ENCODE measurements at places on chromosomes 13 and 19. TPM values are rescaled to one million over a fixed set of nuclear protein-coding genes. Genes with fewer than 3 reads are reported as not detected.

The FCHO1 gene
- 1.4 TPM for total RNA-seq

The ERICH6B gene
- total RNA-seq: not detected

The ZNF285 gene
- 4.3 TPM for total RNA-seq

The BCAM gene
- 3.2 TPM for total RNA-seq

The WDR87 gene
- not detected for total RNA-seq

The CBLC gene
- total RNA-seq: 0.15 TPM

The TPRX2 gene
- total RNA-seq: not detected

The RABAC1 gene
- total RNA-seq: 70.2 TPM

The CYP4F11 gene
- under 0.01 TPM for total RNA-seq

The RAB8A gene
- total RNA-seq: 143 TPM

The KIR3DL2 gene
- not detected for total RNA-seq

The SMAD9 gene
- 1.1 TPM for total RNA-seq

The KATNAL1 gene
- 17.6 TPM for total RNA-seq

The CEACAM3 gene
- total RNA-seq: not detected

The DCLK1 gene
- 91.6 TPM for total RNA-seq

The NPHS1 gene
- total RNA-seq: not detected

The TMEM86B gene
- total RNA-seq: 1.4 TPM

The ACP7 gene
- total RNA-seq: 6.3 TPM

The ZNF254 gene
- total RNA-seq: 16.5 TPM

The HNRNPM gene
- 37.2 TPM for total RNA-seq

The CLDND2 gene
- not detected for total RNA-seq

The TMEM221 gene
- total RNA-seq: under 0.01 TPM

The LIG4 gene
- total RNA-seq: 12.4 TPM

The CACNG6 gene
- total RNA-seq: not detected

The CRTC1 gene
- 4.4 TPM for total RNA-seq

The ZNF296 gene
- not detected for total RNA-seq

The LPAR6 gene
- total RNA-seq: 11.3 TPM

The LRRC63 gene
- total RNA-seq: 1.00 TPM

The ZNF611 gene
- 8.7 TPM for total RNA-seq

The GAMT gene
- total RNA-seq: 20.6 TPM

The CFD gene
- total RNA-seq: 0.31 TPM

The CLC gene
- total RNA-seq: not detected

The TEX101 gene
- total RNA-seq: not detected

The CAPN12 gene
- total RNA-seq: not detected

The ZNF738 gene
- total RNA-seq: 5.3 TPM

The LMTK3 gene
- 0.36 TPM for total RNA-seq

The ZNF221 gene
- total RNA-seq: 7.9 TPM

The MISP3 gene
- total RNA-seq: 0.46 TPM

The CALR3 gene
- total RNA-seq: not detected

The FGF21 gene
- total RNA-seq: not detected

The PPAN gene
- 54.8 TPM for total RNA-seq

The RAB20 gene
- total RNA-seq: 26.9 TPM

The FXYD1 gene
- not detected for total RNA-seq

The LIN37 gene
- total RNA-seq: 11.0 TPM

The FAM174C gene
- 47.8 TPM for total RNA-seq

The MTUS2 gene
- not detected for total RNA-seq

The PNMA8A gene
- 1.9 TPM for total RNA-seq

The GPR18 gene
- not detected for total RNA-seq

The ZNF470 gene
- total RNA-seq: 2.0 TPM

The MYPOP gene
- 1.3 TPM for total RNA-seq
